SK-N-SH (cell line): ENCODE measurements at places on chromosomes 7 and 10. TPM values are rescaled to one million over a fixed set of nuclear protein-coding genes. Genes with fewer than 3 reads are reported as not detected.

The TFPI2 gene
- polyA plus RNA-seq: 16.9 and 17.7 TPM in 2 replicates

The UPK3B gene
- 0.11 TPM in 1 of 2 replicates, not detected in the other for polyA plus RNA-seq

The CHAT gene
- 0.08 TPM in 1 of 2 replicates, not detected in the other for polyA plus RNA-seq

The SPACDR gene
- polyA plus RNA-seq: 0.93 and 1.5 TPM in 2 replicates

- DNase-seq: no peak
Observed at GRCh38 chr10:5645944-5646617, 20.3 kb downstream of the ASB13 start.

- no peak for DNase-seq
Observed at GRCh38 chr10:870564-871166, 60.8 kb downstream of the LARP4B start.

DNA sequence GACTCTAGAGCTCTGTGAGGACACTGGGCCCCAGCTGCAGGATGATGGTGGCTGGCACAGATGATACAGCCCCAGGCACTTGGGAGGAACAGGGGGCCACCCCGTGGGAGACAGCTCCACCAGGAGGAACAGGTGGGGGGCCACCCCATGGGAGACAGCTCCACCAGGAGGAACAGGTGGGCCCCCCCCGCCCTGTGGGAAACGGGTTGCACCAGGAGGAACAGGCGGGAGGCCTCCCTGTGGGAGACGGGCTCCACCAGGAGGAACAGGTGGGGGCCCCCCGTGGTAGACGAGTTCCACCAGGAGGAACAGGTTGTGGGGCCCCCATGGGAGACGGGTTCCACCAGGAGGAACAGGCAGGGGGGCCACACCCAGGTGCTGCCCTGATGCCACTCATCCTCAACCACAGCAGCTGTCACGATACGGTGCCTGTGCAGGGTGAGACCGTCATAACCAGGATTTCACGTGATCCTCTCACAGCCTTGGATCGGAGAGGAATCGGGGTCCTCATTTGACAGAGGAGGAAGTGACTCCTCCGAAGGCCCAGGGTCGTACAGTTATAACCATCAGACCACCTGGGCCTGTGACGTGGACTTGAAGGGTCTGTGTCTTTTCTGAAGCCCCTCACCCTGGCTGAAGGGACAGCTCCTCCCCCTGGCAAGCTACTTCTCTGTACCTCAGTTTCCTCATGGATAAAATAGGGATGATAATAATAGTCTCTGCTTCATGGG, 49.2 kb upstream of the NANOS1 start:
- DNase-seq: no peak

DNA sequence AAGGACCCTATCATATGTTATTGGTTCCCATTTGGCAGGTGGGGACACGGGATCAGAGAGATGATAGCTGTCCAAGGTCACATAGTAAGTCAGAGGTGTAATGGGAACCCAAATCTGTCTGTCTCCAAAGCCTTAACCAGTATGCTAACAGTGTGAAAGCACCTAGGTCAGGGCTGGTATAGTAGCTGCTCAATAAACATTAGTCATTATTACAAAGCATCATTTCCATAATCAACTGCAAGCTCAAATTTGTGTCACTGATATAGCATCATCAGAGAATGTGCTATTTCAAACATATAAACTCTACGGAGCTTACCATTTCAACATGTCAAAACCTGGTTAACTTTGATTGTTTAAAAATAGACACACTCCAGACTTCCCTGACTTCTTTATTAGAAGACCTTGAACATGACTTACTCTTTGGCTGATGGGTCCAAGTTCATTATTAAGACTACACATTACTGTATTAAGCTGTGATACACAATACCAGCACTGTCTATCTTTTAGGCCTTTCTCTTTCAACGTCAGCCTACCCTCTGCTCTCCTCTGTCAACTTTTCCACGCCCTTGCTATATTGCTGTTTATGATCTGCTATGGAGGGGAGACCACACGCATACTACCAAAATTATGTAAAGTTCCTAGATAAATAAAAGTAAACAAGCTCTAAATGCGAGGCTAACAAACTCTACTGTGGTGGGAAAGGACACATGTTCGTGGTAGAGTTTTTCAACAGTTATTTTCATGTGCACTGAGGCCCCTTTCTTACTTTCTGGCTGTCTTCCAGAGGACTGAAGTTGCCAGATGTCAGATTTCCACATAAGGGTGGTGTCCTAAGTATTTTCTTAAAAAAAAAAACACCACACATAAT, 33.6 kb downstream of the DNMBP start:
- DNase-seq: no peak

DNA sequence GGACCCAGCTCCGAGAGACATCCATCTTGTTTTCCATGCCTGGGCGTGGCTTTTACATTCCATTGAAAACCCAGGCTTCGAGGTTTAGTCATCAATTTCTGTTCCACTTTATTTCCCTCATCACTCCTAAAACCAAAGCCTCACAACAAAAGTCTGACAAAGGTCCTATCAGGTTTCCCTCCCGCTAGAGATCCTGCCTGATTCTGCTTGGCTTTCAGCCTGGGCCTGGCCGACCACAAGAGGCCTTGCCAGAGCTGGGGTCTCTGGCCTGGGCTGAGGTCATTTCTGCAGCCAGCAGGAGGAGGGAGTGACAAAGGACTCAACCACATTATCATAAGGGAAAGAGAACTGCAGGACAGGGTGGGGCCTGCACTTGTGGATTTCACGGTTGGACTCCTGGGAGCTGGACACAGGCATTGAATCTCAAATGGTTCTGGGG, 167.0 kb downstream of the FANK1 start:
- no peak for DNase-seq

DNA sequence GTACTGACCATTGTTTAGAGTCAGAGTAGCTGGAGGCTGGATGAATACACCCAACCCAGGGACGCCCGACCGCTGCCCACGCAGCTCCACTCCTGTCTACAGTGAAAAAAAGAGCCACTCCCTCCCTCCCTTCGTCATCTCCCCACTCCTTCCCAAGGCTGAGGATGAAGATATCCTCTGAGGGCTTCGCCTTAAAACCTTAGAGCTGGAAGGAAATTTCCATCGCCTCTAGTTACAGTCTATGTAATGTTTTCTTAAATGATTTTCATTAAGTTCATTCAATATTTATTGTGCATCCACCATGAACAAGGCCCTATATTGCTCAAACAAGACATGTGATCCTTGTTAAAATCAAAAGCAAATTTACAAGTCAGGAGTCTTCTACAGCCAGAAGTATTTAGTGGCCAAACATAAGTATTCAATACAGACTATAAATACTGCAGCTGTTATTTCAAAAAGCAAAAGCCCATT, 11.3 kb upstream of the SLIT1 start:
- no peak for DNase-seq

DNA sequence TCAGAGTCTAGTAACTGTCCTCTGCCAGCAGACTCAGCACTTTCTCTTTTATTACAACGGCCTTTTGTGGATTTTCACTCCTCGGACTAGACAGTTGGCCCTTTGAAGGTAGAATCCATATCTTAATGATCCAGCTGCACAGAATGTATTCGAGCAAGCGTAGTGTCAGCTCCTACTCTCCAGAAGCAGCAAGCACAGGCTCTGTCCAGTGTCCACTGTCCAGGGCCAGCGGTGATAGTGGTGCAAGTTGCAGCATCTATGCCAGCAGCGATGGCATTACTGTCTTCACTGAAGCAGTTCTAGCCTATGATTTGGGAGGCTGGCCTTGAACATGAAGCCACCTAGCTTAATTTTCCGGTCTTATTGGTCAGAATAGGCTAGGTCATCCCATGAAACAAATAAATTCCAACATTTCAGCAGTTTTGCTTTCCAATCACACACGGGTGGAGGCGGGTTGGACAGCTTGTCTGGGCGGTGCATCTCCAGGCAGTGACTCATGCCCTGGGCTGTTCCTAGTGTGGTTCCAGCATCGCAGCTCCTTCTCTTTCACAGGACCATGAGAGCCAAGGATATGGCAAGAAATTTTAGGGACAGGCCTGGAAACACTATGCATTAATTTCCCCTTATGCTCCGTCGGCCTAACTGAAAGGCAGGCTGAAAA, 108.6 kb upstream of the KCNMA1 start:
- DNase-seq: no peak

- DNase-seq: no peak
Observed at GRCh38 chr10:113882240-113882639, 27.8 kb downstream of the NHLRC2 start.

DNA sequence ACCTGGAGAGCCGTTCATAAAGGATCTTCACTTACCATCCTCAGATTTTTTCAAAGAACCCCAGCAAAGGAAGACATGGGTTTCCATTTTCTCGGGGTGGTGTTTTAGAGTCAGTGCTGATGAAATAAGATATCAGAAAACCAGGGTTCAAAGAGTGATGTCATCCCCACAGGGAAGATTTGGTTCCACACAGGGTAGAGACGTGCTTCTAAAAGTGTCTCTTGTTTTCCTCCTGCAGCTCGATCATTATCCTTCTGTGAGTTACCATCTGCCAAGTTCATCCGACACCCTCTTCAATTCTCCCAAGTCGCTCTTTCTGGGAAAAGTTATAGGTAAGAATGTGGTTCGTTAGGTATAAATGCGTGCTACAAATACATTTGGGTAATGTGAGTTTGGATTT, 323.8 kb upstream of the C7orf33 start:
- DNase-seq: no peak

- DNase-seq: peak; percentile 79
Observed at GRCh38 chr10:45001381-45002148, 842 bp downstream of the ZNF22 start.

GRCh38 chr7:50152486-50152885, 59.4 kb upstream of the ZPBP start:
- no peak for DNase-seq

DNA sequence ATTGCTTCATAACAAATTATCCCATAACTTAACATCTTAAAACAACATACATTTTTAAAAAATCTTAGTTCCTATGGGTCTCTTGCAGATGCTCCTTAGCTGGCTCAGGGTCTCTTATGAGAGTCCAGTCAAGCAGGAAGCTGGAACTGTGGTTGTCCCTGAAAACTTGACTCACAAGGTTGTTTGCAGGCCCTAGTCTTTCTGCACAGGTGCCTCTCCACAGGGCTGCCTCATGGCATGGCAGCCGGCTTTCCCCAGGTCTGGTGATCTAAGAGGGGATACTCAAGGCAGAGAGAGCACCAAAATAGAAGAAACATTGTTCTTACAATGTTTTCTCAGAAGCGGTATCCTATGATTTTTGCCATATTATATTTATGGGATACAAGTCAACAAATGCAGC, 127.1 kb downstream of the CDK14 start:
- DNase-seq: no peak

GRCh38 chr10:49109669-49110340, 5.5 kb downstream of the VSTM4 start:
- DNase-seq: peak; percentile 77

GRCh38 chr10:77043420-77043763, 594.2 kb downstream of the KCNMA1 start:
- DNase-seq: no peak

- DNase-seq: no peak
Observed at GRCh38 chr10:12617191-12618175, 268.1 kb downstream of the CAMK1D start.

DNA sequence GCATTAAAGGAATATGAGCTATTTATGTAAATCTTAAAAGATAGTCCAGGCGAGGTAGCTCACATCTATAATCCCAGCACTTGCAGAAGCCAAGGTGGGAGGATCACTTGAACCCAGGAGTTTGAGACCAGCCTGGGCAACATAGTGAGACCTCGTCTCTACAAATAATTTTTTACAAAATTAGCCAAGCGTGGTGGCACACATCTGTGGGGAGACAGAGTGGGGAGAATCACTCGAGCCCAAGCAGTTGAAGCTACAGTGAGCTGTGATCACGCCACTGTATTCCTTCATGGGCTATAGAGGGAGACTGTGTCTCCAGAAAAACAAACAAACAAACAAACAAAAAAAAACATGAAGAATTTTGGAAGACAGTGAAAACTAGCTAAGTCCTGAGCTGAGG, 28.4 kb downstream of the HERC4 start:
- DNase-seq: no peak

- no peak for DNase-seq
Observed at GRCh38 chr7:104956753-104957450, 57.1 kb upstream of the KMT2E start.

- DNase-seq: no peak
Observed at GRCh38 chr7:95244616-95245015, 79.7 kb downstream of the PON1 start.

- no peak for DNase-seq
Observed at GRCh38 chr7:44259547-44260457, 59.0 kb downstream of the YKT6 start.

DNA sequence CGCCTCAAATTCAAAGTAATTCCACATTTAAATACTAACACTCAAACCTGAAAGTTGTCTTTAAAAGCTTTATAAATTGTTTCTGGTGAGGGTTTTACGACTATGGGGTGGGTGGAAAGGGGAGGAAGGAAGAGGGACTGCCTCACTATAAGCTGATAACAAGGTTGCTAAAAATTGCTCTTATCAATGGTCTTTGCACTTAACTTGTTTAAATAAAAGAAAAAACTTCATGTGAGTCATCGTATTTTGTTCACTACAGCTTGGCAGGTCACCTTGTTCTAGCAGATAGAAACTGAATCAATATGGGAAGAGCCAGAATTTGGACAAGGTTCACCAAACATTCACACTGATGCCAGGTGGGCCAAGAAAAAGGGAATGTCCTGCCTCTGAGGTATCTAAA, 129.2 kb downstream of the TES start:
- no peak for DNase-seq

DNA sequence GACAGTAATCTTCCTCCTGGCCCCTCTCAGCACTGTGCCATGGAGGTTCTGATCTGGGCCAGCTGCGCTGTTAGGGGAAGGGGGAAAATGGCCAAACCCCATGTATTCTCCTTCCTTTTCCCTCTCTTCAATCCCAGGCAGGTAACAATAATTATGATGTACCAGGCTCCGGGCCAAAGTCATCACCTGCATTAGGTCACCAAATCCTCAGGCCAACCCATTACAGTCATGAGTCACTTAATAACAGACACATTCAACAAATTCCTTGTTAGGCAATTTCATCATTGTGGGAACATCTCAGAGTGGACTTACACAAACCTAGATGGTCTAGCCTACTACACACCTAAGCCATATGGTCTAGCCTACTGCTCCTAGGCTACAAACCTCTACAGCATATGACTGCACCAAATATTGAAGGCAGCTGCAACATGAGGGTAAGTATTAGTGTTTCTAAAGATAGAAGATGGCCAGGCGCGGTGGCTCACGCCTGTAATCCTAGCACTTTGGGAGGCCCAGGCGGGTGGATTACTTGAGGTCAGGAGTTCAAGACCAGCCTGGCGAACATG, 2.2 kb upstream of the HSPB1 start:
- DNase-seq: no peak

GRCh38 chr7:39252916-39253315, 275.2 kb downstream of the POU6F2 start:
- no peak for DNase-seq

DNA sequence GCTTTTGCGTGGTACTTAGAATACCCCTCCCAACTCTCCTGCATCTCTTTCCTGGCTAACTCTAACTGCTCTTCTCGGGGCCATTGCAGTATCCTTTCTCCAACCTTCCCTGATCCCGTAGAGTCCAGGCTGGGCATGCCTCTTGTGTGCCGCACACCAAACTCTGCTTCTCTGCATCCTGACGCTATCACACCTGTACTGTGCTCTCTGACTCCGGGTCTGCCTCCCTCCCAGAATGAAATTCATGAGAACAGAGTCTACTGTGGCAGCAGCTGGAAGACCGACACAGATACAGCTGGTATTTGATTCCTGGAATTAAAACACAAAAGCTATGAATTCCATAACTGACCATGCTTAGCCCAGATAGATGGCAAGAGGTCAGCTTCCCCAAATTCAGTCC, 60.9 kb downstream of the C10orf67 start:
- no peak for DNase-seq
